Right lung (tissue), 10 donors: ENCODE measurements at places on chromosomes 1 and 21. TPM values are rescaled to one million over a fixed set of nuclear protein-coding genes. Genes with fewer than 3 reads are reported as not detected.
A peak's percentile ranks its signal among the peaks of the same experiment; 100 is the strongest.

Gene TBX19
- polyA plus RNA-seq, result 5.4 TPM

DNA sequence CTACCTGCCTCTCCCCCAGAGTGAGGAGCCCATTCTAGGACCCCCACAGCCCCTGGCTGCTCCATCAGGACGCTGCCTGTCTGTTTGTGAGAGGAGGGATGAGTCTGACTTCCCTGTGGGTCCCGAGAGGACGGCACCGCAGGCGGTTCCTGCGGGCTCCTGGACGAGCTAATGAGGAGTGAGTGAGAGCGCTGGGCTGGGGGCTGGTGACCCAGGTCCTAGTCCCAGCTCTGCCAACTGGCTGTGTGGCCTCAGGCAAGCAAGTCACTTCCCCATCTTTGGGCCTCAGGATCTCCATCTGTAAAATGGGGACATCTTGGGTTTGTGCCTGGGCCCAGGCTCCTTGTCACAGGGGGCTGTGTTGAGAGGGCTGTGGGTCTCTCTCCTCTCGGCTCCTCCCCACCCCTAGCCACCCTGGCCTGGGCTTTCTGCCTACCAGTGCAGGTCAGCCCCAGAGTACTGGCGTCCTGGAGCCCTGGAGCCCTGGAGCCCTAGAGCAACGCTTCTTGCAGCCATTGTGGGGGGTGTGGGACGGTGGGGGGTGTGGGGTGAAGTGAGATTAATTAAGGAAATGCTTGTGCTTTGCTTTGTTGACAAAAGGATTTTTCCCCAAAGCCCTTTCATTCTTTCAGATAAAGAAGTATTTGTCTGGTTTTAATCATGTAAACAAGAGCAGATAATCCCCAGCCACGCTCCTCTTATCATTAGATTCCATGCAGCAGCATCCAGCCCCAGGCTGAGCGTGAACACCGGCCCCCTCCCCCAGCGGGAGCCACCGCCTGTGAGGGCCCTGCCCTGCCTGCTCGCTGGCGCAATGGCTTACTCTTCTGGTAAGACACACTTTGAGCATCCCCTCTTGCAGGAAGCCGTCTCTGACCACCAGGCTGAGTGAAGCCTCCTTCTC is 26.8 kb downstream of the SLC1A7 start:
- DNase-seq, result no peak

DNA sequence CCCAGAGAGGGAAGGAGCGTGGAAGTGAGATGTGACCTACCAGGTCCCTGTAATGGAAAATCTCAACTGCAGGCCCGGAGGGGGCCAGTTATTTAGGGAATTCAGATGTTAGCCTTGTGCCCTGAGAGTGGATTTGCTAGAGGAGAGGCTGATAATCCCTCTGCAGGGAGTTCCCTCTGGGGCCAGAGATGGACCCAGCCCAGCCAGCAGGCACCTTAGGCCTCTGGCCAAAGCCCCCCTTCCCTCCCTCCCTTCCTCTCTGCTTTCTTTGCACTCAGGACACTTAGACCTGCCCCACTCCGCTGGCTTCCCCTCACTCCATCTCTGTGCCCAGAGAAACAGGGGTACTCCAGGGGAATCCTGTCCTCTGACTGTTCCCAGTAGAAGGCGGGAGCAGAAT is 1.5 kb upstream of the ATP1A2 start:
- DNase-seq, result no peak

DNA sequence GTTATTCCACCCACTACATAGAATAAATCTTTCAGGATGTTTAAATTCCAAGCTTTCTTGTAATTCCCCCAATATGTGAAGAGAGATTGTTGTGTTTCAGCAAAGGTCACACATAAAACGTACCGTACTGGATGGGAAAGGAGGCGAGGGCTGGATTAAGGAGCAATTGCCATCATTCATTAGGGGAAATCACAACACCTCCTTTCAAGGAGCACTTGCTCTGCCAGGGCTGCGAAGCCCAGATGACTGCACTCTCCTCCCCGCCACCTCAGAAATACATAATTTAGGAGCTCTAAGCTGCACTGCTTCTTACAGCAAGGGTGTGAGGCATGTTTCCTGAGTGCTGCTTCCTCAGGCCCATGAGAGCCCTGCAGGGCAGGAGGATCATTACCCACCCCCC is 29.6 kb downstream of the MATN1 start:
- no peak for DNase-seq

DNA sequence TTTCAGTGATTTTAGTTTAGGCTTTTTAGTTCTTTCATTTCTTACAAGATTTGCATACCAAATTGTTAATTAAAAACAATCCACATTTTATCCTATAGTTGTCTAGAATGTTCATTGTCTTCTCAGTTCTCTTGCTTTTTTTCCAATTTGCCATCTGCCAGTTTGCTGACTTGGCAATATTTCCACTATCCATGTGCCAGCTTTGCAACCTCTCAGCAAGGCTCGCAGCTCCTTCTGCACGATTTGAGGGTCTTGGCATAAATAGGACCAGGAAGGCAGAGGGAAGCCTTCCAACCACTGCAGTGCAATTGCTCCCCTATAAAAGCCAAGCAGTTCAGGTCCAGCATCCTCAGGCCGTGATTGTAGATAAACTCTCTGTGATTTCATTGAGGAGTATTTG is 306.8 kb upstream of the FMN2 start:
- no peak for DNase-seq

Gene AADACL4
- 0.15 TPM for polyA plus RNA-seq

GRCh38 chr1:162903246-162903645 is 42.3 kb upstream of the CCDC190 start:
- DNase-seq, result no peak

DNA sequence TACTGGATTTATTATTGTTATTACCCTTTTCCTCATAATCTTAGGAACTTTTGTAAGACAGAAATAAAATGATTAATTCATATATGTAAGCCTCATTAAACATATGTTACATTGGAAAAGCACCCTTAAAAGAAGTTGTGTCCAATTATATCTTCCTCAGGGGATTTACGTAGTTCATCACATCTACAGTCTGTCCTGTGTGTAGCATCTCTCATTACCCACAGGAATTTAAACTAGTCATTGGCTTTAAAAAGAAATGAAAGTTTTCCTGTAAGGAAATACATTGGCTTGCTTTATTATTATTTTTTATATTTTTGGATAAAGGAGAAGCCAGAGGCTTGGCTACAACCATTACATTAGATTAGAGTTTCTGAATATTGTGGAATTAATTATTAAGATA is 56.1 kb downstream of the SWT1 start:
- DNase-seq, result peak; percentile 2

GRCh38 chr1:86753700-86754099 is 49.3 kb downstream of the SH3GLB1 start:
- no peak for DNase-seq

Gene VCAM1
- polyA plus RNA-seq, result 67.3 TPM

DNA sequence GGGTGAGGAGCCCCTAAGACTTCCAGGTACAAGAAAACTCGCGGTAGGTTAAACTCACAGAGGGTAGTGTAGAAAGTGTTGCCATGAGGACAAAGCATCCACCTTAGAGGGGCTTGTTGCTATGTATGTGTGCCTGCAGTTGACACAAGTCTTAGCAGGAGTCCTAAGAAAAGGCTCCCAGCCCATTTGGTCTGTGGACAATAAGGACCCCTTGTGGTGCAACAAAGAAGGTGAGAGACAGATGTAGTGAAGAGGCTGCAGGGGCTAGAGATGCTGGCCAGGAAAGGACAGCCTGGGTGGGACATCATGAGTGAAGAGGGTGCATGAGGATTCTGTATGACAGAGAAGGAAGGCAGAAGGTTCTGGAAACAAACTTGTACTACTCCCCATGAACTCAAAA is 36.3 kb upstream of the IL10 start:
- DNase-seq, result no peak
